ENCODE measurements at places on chromosomes 1 and 21.

- peak; percentile 62 for DNase-seq
These were observed 18.0 kb downstream of the CSF1 start for GRCh38 chr1:109928591-109929111.

DNA sequence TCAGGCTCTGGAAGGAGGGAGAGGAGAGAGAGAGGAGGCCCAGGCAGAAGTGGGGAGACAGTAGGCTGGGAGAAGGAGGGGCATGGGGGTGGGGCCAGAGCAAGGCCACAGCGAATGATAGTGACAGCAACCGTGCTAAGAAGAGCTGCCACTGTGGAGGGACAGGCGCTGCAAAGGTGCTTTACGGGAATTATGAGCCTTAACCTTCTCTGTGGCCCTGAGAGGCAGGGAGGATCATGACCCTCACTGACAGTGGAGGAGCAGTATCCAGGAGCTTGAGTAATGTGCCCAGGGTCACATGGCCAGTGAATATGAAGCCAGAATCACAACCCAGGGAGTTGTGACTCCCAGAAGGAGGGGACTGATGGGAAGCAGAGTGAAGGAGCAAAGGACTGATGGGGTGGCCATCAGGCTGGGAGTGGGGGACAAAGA is 53.4 kb upstream of the RPL11 start:
- DNase-seq: no peak

GRCh38 chr1:9073143-9073542 is 3.7 kb upstream of the SLC2A5 start:
- DNase-seq: no peak

DNA sequence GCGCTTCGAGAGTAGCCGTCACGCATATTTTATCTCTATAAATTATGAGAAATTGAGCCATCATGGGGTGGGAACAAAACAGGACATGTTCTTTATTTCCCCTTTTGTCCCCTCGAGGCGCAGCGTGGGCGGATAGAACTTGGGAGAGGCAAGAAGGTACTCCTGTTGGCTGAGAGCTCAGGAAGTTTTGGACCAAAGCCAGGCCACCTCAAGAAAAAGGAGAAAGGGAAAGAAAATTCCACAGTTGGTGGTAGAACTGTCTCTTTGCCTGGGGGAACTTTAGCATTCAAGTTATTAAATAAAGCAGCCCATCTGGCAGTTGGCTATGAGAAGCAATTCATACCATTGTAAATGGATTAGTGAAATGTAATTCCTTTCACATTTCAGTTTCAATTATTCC is 76.4 kb upstream of the DSCAM start:
- DNase-seq: no peak

- DNase-seq: no peak
These were observed 34.9 kb downstream of the CENPF start for GRCh38 chr1:214637722-214638458.

- DNase-seq: no peak
These were observed 48.8 kb downstream of the KCNK1 start for GRCh38 chr1:233662575-233663304.

- DNase-seq: no peak
These were observed 670 bp downstream of the ST3GAL3 start for GRCh38 chr1:43708002-43708410.

DNA sequence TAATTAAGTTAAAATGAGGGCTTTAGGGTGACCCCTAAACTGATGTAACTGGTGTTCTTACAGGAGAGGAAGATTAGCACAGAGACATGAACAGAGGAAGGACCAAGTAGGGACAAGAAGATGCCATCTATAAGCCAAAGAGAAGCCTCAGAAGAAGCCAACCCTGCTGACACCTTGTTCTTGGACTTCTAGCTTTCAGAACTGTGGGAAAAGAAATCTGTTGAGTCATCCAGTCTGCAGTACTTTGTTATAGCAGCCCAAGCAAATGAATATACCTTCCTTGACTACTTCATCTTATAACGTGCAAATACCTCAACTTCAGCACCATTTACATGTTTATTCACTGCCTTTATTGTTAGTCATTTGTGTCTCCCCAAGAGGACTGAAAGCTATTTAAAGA is 3.4 kb downstream of the ZBTB21 start:
- no peak for DNase-seq

DNA sequence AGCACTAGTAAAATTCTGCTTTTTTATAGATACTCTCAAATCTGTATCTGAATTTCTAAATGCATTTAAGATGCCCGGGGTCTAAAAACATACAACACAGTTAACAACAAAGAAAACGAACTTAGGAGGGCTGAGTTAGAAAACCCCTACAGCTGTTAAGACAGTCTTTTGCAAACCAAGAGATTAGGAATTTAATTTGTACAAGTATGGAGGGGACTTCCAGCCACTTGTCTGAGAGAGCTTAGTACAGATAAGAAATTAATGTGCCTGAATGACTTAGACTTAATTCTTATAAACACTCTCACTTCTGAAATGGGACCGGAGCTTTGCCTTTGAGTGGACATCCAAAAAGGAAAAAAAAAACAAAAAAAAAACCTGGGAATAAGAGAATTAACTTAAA is 61.6 kb downstream of the SMYD3 start:
- DNase-seq: no peak

DNA sequence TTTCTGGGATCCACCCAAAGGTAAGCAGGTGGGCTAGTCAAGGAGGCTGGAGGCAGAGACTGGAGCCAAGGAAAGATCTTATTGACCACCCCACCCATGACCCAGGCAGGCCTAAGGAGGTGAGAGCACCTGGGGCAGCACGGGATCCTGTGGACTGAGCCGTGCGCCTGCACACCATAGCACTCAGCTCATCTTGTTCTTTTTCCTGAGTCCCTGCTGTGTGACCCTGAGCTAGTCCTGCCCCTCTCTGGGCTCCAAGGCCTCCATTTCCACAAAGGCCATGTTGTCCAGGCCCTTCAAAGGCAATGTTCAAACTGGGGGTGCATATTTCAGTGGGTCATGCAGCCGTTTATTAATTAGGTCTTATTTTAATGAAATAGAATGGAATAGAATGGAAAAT is 7.2 kb downstream of the FAM131C start:
- DNase-seq: no peak

GRCh38 chr1:207487636-207488035 is 8.3 kb upstream of the CR1 start:
- no peak for DNase-seq

DNA sequence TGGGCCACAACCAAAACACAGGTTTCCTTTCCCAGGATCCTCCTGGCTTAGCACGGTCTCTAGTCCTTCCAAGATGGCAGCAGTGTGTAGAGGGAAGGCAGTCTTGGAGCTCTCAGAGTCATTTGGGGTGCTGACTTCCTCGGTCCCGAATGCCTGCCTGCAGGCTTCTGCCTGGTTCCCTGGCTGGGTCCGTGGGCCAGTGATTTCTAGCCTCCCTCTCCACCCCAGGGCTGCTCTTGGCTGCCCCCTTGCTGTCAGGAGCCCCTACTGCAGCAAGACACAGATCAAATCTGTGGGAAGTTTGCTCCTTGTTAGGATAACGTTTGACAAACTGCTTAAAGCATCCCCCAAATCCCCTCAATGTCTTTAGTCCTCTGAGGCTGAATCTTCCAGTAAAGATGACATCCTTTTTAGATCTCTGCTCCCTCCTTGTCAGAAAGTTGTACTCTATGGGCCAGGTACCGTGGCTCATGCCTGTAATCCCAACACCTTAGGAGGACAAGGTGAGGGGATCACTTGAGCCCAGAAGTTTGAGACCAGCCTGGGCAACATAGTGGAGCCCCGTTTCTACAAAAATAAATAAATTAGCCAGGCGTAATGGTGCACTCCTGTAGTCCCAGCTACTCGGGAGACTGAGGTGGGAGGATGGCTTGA is 272.5 kb downstream of the RRAGC start:
- no peak for DNase-seq

DNA sequence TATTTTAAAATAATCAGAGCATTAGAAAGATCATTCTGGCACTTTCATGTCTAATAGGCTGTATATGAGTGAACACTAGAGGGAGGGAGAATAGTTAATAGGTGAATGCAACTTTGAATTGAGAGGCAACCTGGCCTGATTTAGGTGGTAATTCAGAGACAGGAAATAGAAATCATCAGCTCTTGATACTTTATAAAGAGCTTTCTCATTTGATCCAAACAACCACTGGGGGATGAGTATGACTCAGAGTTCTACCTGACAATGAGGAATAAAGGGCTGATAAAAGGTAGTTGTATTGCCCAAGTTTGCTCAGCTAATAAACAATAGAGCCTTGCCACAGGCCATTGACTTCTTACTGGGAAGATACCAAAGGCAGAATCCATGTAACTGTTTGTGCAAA is 5.2 kb upstream of the FAM89A start:
- no peak for DNase-seq

- DNase-seq: no peak
These were observed 48.8 kb downstream of the ARHGEF10L start for GRCh38 chr1:17588048-17588871.

- DNase-seq: no peak
These were observed 31.3 kb downstream of the NSL1 start for GRCh38 chr1:212760126-212760823.
